Stimulated activated CD8-positive, alpha-beta memory T cell treated with anti-CD3 and anti-CD28 coated beads, Interleukin-4, amount 100 ng/mL, for 1 hour (primary cell): ENCODE measurements at places on chromosomes 2 and 18.

GRCh38 chr2:105406221-105406620 is 7.4 kb upstream of the FHL2 start:
- no peak for DNase-seq

GRCh38 chr2:170518911-170519310 is 196.2 kb upstream of the SP5 start:
- no peak for DNase-seq

DNA sequence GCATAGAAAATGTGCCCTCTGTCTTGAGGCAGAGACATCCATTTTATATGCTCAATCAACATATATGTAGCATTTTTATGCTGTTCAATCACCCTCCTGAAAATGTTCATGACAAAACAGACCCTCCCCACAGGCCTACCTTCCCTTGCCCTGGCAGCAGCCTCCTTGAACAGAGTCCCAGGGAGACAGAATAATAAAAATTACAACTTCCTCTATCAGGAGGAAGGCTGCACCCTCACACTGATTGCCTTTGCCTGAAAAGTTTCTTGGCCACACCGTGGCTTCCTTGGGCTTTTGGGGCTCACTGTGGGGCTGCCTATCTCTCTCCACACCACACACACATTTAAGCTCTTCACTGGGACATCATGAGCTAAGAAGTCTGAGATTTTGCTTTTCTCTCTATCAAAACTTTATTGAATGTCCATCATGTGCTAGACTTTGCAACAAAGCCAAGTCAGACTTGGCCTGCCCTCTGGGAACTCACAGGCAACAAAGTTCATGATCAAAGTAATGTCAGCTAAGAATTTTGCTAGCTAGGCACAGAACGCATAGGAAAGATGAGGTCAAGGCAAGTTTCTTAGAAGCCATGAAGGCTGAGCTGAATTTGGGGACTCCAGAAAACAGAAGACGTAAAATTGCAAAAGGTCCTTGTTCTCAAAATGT is 101.6 kb downstream of the BCL2L11 start:
- DNase-seq: no peak

- DNase-seq: no peak
Measured at GRCh38 chr2:119266091-119266589, 42.5 kb downstream of the STEAP3 start.

DNA sequence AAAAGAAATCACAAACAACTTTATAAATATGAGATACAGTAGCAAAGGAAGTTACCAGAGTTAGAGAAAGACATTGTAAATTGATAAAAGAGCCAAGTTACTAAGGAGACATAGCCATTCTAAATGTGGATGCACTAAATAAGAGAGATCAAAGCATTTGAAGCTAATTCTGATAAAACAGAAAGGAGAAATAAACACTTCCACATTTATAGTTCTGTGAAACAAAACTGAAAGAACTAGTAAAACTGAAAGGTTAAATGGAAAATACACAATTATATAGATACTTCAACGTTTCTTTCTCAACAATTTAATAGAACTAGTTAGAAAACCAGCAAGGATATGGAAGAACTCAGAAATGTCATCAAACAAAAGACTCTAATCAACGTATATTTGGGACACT is 309.0 kb upstream of the CDH2 start:
- DNase-seq: no peak
